Skeletal muscle cell (primary cell): ENCODE measurements at places on chromosomes 13 and 19.

GRCh38 chr19:7176792-7177191, 107.3 kb downstream of the ZNF557 start:
- no peak for DNase-seq

DNA sequence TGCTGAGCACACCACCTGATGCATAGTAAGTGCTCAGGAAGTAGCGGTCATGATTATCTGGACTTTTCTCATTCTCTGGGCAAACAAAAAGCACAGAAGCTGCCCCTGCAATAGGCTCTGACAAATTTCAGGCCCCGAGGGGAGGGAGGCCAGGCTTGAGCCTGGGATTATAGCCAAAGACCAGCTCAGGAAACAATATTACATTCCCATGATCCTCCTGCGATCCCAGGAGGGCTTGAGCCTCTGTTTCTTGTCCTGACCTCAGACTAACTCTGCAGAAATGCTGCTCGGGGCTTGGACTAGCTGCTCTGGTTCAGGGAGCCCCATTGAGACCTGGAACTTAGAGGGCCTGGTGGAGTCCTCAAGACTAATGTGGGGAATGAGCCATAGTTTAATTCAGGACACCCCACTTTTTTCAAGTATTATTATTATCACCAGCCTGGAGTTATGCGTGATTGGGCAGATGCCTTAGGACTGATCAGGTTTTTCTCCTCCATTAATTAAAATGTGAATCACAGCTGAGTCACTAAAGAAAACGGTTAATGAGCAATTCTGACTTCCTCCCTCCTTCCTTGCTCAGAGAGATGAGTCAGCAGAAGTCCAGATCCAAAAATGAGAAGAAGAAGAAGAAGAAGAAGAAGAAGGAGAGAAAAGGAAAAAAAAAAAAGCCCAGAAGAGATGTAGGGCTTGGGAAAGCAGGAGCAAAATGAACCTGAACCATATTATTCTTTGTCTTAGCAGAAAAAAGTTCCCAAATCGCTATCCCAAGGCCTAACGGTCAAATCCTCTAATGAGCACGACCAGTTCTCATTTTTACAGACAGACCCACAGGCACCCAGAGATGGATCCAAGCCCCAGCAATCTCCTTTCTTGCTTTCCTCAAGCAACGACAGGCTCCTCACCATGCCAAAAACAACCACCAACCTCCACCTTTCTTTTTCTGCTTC, 107.2 kb downstream of the CACNA1A start:
- peak; percentile 88 for DNase-seq

GRCh38 chr19:7213628-7214323, 80.4 kb downstream of the INSR start:
- DNase-seq = no peak

- no peak for DNase-seq
These were observed 2.3 kb upstream of the MAP2K7 start for GRCh38 chr19:7901337-7901736.

DNA sequence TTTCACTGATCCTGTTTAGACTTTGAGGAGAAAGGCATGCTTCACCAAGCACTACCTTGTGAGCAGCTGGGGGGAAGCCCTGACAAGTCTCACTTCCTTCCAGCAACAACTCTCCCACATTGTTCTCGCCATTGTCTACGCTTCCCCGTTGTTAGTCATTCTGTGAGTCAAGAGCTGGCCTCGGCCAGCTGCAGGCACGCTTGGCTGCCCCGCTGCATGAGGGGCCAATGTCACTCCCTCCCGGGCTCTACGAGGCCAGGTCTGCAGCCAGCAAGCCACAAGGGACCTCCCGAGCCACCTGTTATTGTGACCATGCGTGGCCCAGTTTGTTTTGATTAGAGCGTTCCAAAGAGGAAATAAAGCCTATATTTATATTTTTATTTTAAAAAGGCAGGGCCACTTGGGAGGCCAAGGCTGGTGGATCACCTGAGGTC, 220.9 kb downstream of the FOXO1 start:
- DNase-seq = no peak

- no peak for DNase-seq
These were observed 86.5 kb downstream of the KCTD12 start for GRCh38 chr13:76799696-76800095.

DNA sequence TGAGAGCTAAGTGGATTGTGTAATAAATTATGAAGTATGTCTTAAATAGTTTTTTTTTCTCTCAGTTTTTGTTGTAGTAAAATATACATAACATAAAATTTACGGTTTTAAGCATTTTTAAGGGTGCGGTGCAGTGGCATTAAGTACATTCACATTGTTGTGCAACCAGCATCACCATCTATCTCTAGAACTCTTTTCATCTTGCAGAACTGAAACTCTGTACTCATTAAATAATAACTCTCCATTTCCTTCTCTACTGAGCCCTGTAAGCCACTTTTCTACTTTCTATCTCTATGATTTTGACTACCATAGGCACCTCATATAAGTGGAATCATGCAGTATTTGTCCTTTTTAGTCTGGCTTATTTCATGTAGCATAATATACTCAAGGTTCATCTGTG, 87.1 kb downstream of the GJA3 start:
- no peak for DNase-seq

DNA sequence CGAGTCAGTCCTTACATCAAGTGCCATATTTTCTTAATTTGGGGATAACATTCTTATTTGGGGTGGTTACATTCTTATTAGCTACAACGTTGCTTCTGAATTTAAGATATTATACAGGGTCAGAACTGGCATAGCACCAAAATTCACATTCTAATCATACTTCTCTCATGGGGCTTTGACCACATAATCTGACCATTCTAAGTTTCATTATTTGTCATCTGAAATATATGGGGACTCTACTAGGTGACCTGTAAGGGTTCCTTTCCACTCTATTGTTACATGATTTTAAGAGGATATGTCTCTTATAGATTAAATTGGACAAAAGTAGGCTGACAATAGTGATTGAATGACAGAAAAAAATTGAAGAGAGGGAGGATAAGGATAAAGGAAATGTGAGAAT, 536.5 kb downstream of the KCTD12 start:
- DNase-seq = no peak

- peak; percentile 77 for DNase-seq
These were observed 15.2 kb downstream of the TPT1 start for GRCh38 chr13:45325806-45326205.

DNA sequence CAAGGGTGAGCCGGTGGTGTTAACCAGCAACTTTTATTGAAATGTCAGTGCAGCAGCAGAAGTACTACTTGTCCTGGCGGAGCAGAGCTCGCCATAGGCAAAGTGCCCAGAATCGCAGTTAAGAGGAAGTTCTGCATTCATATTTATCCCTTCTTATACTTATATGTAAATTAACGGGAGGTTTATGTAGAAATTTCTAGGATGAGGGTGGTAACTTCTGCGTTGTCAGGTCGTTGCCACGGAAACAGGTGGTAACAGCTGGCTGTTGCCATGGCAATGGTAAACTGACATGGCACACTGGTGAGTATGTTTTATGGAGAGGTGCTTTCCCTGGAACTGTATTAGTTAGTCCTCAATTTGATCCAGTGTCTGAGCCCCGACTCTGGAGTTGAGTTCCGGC, 2494.9 kb upstream of the PCDH20 start:
- DNase-seq = peak; percentile 5

GRCh38 chr13:32019612-32020233, 11.9 kb upstream of the FRY start:
- no peak for DNase-seq

- no peak for DNase-seq
These were observed 10.5 kb downstream of the DDX39A start for GRCh38 chr19:14408491-14409145.

- DNase-seq = peak; percentile 41
These were observed 318.4 kb upstream of the MAB21L1 start for GRCh38 chr13:35794734-35795389.

DNA sequence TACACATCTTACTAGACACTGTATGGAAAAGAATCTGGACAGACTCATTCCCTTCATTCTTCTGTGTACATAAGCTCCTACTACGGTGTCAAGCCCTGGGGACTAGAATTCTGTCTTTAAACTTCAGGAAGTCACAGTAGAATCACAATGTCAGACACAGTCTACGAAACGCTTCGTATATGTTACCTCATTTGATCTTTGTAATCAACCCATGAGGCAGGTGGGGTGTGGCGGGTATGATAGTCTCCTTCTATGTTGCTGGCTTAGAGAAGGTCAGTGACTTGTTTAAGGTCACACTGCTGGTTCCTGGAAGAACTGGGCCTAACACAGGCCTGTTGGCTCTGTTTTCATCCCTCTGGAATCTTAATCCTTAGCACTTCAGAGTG, 32.2 kb upstream of the TPT1 start:
- DNase-seq = no peak

- DNase-seq = no peak
These were observed 8.8 kb downstream of the PPP2R1A start for GRCh38 chr19:52198678-52199077.

DNA sequence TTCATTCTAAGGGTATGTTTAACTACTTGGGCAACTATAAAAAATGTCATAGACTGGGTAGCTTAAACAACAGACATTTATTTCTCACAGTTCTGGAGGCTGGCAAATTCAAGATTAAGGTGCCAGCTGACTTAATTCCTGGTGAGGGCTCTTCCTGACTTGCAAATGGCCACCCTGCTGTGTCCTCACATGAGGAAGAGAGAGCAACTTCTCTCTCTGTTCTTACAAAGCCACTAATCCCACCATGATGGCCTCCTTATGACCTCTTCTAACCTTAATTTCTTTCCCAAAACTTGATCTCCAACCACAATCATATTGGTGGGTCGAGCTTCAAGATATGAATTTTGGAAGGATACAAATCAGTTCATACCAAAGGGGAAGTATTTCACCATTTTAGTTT, 399.0 kb downstream of the DCT start:
- no peak for DNase-seq

- peak; percentile 5 for DNase-seq
These were observed 168.4 kb upstream of the STARD13 start for GRCh38 chr13:33453936-33454335.

GRCh38 chr19:366205-366783, 21.7 kb upstream of the MIER2 start:
- no peak for DNase-seq

- DNase-seq = no peak
These were observed 453.7 kb upstream of the HTR2A start for GRCh38 chr13:47350334-47351124.

- DNase-seq = no peak
These were observed 1238.9 kb upstream of the MIR17HG start for GRCh38 chr13:90108547-90108946.

DNA sequence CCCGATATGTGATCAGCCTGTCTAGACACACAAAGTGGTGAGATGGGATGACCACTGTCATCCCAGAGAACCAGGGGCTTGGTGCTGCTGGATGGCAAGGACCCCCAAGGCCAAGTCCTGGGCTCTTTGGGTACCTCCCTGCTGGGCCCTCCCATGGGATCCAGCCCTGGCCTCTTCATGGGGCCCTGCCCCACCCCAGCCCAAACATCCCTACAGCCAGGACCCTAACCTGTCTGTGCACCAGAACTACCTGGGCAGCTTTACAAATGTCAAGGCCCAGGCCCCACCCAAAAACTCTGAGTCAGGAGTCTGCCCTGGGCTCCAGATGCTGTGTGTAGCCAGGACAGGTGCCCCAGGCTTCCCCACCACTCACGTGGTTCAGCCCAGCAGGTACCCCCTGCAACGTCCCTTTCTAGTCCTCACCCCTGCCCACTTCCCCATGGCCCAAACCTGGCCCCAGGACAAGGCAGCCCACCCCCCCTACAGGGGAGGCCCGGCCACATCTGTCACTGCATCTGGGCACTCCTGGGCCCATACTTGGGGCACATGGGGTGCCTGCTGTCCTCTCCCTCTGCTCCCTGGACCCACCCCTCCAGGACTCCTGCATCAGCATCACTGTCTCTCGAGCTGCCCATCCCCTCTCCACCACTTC, 233.5 kb downstream of the TUBA3C start:
- DNase-seq = no peak

- no peak for DNase-seq
These were observed 177.5 kb downstream of the SLC7A1 start for GRCh38 chr13:29418026-29418425.

DNA sequence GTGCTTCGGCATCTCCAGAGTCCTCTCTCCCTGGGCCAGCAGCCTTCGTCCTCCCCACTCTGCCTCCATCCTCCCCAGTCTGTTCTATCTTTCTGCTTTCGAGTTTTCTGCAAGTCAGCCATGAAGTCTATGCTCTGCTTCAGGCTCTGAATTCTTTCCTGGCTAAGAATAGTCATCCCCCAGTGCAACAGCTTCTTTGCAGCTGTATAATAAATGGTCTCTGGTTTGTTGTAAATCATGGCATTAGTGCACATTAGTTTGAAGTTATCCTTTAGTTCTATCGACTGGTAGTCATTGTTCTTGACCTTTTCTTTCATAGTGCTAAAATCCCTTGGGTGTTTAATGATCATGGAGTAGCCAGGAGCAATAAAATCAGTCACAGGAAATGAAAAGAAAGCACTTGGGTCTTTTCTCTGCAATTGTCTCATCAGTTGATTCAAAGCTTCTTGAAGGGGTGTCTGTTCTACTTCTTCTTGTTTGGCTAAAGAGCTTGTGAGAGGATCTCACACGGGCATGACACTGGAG, 46.2 kb upstream of the SOX21 start:
- no peak for DNase-seq

GRCh38 chr19:1125601-1126467, 22.0 kb downstream of the GPX4 start:
- no peak for DNase-seq

DNA sequence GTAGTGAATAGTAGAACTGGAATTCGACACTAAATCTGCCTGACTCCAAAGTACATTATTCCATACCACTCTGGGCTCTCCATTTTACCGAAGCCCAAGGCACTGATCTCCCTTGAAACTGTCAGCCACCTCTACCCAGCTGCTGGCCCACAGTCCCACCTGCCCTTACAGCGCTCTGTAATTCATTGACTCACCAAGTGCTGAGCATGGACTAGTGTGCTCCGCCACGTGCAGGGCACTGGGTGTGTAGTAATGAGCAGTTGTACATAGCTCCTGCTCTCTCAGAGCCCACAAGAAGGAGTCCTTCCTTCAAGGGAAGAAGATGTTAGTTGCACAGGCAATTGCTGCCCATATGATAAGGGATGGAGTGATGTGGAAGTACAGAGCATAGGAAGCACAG, 76.6 kb upstream of the SIAH3 start:
- DNase-seq = no peak

DNA sequence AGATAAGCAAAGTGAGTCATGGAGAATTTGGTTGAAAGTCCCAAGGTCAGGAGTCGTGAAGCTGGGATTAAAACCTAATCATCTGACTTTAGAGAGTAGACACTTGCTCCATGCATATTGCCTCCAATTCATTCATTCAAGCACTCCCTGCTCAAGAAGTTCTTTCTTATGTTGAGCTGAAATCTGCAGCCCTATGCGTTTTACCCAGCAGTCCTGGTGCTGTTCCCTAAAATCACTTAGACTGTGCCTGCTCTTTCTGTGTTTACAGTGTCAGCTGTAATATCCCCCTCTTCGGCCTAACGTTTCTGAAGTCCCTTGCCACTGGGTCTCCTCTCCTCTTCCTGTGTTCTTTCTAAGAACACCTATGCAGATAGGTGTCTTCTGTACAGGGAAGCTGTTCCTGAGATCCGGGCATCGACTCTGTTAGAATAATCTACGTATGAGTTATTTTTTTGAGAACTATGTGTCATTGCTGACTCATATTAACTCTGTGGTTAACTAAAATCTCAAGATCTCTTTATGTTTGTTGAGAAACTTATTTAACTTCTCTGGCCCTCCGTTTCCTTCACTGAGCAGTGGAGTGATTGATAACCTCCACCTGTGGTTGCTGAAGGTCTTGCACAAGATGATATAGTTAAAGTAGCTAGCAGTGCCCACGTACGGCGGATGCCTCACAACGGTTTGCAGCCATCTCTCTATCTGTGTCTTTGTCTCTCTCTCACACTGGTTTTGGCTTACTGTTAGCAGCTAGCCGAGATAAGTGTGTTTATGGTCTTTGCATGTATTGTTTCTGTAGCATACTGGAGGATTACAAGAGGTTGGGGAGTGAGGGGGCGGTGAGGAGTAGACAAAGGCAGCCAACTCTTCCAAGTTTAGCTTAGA, 4.7 kb downstream of the ALOX5AP start:
- peak; percentile 71 for DNase-seq
